AG08395 (cell line): ENCODE measurements at places on chromosomes 7 and 10.

DNA sequence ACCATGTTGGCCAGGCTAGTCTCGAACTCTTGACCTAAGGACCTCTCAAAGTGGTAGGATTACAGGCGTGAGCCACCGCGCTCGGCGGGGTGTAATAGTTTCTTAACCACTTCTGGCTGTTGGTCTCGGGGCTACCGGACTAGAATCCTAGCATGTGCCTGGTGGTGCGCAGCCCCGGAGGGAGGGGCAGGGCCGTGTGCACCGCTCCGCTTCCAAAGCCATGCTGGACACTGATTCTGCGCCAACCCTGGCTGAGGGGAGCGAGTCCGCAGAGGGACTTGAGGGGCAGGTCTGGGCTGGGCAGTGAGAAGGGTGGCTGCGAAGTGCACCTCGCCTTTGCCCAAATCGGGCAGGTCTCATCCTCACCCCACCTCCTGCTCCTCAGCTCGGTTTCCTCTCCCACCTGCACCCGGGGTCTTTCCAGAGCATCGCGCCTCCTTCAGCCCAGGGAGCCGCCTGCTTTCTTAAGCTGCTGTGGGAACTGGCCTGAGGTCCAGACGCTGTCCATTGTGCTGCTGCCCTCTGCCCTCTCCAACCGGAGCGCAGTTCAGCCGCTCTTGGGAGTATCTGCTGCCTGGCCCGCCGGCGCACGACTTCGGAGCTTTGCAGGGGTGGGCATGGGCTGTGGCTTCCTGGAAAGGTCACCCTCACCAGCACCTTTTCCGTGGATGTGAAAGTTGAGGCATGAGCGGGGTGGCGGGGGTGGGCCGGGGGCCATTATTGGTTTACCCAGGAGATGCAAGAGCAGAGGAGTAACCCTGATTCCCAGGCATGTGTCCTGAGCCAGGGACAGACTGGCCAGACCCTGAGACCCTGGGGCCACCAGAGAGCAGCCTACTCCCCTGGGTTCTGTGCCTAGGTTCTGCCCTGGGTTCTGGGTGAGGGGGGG is 422.6 kb upstream of the NUPR2 start:
- no peak for DNase-seq

GRCh38 chr10:58972576-58973234 is 203.7 kb upstream of the PHYHIPL start:
- no peak for DNase-seq

GRCh38 chr10:42783181-42783549 is 570 bp downstream of the BMS1 start:
- DNase-seq = peak; percentile 21

DNA sequence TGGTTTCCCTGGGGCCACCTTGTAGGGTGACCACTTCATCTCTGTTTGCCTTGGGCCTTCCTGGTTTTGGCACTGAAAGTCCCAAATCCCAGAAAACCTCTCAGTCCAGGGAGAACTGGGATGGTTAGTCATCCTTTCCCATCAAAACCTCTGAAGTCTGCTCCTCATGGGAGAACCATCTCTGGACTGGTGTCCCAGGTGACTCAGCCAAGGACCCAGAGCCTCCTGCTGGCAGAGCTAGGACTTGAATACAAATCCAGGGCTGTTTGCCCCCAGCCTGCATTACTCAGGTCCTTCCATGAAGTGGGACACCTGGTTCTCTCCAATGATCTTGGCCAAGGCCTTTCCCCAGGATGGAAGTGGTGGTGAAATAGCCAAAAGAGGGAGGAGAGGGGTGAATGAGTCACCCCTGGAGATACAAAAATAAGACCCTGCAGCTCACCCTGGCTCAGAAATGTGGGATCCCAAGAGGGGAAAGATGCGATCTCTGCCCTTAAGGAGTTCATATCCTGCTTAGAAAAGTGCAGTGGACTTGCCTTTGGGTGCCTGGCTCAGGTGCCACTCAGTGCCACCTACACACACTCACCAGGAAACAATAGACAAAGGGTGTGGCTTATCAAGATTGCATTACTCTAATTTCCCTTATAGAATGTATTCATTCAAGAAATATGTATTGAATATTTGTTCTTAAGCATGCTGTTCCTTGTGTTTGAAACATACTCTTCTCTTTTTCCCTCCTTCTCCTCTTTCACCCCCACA is 22.0 kb downstream of the ADRA2A start:
- peak; percentile 22 for DNase-seq

- peak; percentile 57 for DNase-seq
Measured at GRCh38 chr10:52883996-52884871, 111.7 kb upstream of the MBL2 start.

- DNase-seq = no peak
Measured at GRCh38 chr7:85014936-85015660, 171.8 kb downstream of the SEMA3D start.

GRCh38 chr10:29189256-29189655 is 99.6 kb upstream of the LYZL1 start:
- DNase-seq = peak; percentile 90

DNA sequence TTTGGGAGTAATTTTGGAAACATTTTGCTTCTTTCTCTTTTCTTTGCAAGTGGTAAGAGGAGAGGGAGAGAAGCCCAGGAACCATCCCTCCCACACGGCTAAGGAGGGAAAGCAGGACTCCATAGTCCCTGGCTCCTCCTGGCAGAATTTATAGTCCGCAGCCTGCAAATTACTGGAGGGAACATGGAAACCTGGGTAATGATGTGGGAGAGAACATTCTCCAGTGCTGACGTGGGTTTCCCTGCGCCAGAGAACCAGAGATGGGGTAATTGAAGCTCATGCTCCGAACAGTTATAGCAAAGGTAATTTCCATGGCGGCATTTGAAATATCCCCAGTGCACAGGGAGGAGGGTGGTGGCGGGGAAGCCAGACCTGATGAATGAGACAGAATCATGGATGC is 320.4 kb downstream of the RPS24 start:
- DNase-seq = no peak

- DNase-seq = no peak
Measured at GRCh38 chr10:63940277-63940922, 419.2 kb downstream of the REEP3 start.

DNA sequence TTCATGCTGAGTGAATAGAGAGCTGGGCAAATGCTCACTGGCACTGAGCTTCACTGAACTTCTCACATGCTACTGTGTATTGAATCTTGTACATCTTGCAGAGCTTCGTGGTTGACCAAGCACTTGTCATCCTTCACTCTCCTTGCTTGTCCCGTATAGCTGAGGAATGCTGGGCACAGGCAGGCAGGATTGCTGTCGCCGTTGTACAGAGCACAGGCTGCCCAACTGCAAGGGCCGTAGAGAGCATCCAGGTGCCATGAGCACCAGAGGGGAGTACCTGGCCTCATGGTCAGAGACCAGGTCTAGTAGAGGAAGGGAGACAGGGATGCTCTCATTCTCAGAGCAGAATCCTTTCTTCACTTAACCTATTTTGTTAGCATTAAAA is 99.8 kb upstream of the RET start:
- no peak for DNase-seq

DNA sequence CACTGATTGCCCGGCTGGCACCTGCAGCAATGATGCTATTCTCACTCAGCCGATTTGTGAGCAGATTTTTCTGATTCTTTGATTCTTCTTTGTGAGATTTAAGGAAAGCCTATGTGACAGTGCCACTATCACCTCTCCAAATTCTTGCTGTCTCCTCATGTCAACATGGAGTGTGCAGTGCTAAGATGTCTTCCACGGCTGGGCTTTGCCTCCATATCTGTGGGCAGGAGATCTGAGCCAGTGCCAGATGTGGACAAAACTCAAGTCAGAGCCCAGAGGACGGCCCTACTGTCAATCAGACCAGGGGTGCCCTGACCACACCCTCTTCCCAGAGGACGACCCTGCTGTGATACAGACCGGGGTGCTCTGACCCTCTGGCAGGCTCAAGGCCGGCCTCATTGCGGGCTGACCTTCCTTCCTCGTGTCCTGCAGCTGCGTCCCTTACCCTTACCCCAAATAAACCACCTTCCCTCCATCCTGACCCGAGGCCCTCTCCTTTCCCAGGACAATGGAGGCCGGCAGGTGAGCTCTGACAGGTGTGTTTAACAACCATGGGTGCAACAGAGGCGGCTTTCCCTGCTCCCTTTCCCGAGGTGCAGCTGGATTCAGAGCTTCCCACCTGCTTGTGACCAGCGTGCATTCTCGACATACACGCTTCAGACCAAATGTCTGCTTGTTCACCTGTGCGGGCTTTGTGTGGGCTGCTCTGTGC is 221.4 kb downstream of the ADARB2 start:
- DNase-seq = no peak

- peak; percentile 94 for DNase-seq
Measured at GRCh38 chr7:128387216-128388144, 22.3 kb downstream of the IMPDH1 start.

- no peak for DNase-seq
Measured at GRCh38 chr7:35825974-35826373, 25.1 kb downstream of the SEPTIN7 start.

- DNase-seq = no peak
Measured at GRCh38 chr7:7671361-7671760, 30.8 kb downstream of the UMAD1 start.

- no peak for DNase-seq
Measured at GRCh38 chr10:36421992-36422391, 703.4 kb upstream of the ANKRD30A start.

DNA sequence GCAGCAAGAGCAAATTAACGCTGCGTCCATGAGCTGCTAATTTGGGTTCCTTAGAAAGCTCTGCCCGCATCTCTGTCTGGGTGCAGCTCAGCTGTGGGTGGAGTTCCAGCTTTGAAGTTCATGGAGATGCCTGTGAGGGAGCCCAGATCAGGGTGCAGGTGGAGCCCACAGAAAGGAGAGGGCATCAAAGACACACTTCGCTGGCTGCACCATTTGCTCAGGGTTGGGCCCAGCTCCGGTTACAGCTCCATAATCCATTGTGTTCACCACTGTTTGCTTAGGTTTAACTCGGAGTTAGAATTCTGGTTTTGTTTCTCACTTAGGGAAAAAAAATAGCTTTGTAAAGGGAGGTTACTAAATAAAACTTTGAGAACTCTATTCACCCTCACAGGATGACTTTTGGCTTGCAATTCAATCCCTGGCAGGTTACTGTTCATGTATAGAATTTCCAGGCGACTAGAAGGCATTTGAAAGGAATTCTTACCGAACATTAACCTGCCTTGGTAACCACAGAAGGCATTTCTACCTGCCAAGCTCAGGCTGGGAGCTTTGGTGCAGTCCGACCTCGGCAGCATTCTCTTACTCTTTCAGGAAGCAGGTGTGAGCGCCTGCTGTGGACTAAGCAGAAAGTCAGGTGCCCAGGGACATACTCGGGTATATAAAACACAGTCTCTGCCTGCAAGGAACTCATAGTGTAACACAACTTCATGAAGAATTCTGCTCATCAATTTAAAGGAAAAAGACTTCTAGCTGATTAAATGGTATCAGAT is 179.5 kb upstream of the RNF32 start:
- DNase-seq = no peak

GRCh38 chr10:74997163-74997562 is 114.3 kb upstream of the SAMD8 start:
- DNase-seq = no peak
